A673 (cell line): ENCODE measurements at places on chromosomes 4 and X. TPM values are rescaled to one million over a fixed set of nuclear protein-coding genes. Genes with fewer than 3 reads are reported as not detected.

GRCh38 chr4:55017406-55017805 lies 108.0 kb downstream of the KDR start:
- no peaks in the 10 kb centered on the region for H3K27me3 ChIP-seq
- no peak overlapping the region for H3K4me3 ChIP-seq
- no peaks in the 10 kb centered on the region for H3K36me3 ChIP-seq
- no peak for DNase-seq

GRCh38 chrX:418927-419729 lies 32.4 kb upstream of the PPP2R3B start:
- DNase-seq: no peak
- H3K4me1 ChIP-seq: no peaks in the 10 kb centered on the region
- H3K36me3 ChIP-seq: no peaks in the 10 kb centered on the region
- H3K27me3 ChIP-seq: peaks cover 6% of the 10 kb centered on the region

- H3K4me3 ChIP-seq: no peak overlapping the region
- H3K36me3 ChIP-seq: no peaks in the 10 kb centered on the region
- H3K4me1 ChIP-seq: no peaks in the 10 kb centered on the region
- H3K27ac ChIP-seq: no peak overlapping the region
- DNase-seq: no peak
- H3K27me3 ChIP-seq: no peaks in the 10 kb centered on the region
Measured at GRCh38 chrX:81957318-81957717, 755.4 kb downstream of the SH3BGRL start.

- H3K36me3 ChIP-seq: no peaks in the 10 kb centered on the region
- H3K4me1 ChIP-seq: no peaks in the 10 kb centered on the region
- no peak for DNase-seq
Measured at GRCh38 chrX:105910563-105911105, 88.3 kb downstream of the NRK start.

GRCh38 chr4:180423712-180424057 lies 1819.5 kb upstream of the TENM3 start:
- H3K4me1 ChIP-seq: no peaks in the 10 kb centered on the region
- H3K36me3 ChIP-seq: no peaks in the 10 kb centered on the region
- DNase-seq: no peak
- no peak overlapping the region for H3K27ac ChIP-seq
- H3K4me3 ChIP-seq: no peak overlapping the region

GRCh38 chr4:69617083-69617694 lies 22.3 kb downstream of the UGT2A2 start:
- no peaks in the 10 kb centered on the region for H3K36me3 ChIP-seq
- H3K4me1 ChIP-seq: no peaks in the 10 kb centered on the region
- H3K4me3 ChIP-seq: no peak overlapping the region
- DNase-seq: peak; percentile 38
- H3K27me3 ChIP-seq: no peaks in the 10 kb centered on the region

SATL1 gene
- total RNA-seq: 0.13 and 0.24 TPM in 2 replicates

DNA sequence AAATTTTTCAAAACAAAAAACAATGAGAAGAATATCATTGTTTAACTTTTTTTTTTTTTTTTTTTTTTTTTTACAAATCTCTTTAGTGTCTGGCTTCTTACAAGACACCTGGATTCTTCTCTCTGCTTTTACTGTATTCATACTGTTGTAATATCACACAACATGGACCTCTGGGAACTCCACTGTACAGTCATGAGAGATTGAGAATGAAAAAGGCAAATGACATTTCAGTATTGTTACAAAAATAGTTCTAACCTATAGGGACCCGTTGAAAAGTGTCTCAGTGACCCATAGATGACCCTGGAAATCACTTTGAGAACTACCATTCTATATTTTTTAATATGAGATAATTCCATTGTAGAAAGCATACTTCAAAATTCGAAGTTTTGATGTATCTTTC lies 124.4 kb downstream of the SLIT2 start:
- no peak overlapping the region for H3K4me3 ChIP-seq
- no peak for DNase-seq
- no peak overlapping the region for H3K27ac ChIP-seq
- H3K4me1 ChIP-seq: no peaks in the 10 kb centered on the region
- peaks cover 7% of the 10 kb centered on the region for H3K27me3 ChIP-seq
